AG10803 (cell line): ENCODE measurements at places on chromosomes 13 and 19.
A peak's percentile ranks its signal among the peaks of the same experiment; 100 is the strongest.

DNA sequence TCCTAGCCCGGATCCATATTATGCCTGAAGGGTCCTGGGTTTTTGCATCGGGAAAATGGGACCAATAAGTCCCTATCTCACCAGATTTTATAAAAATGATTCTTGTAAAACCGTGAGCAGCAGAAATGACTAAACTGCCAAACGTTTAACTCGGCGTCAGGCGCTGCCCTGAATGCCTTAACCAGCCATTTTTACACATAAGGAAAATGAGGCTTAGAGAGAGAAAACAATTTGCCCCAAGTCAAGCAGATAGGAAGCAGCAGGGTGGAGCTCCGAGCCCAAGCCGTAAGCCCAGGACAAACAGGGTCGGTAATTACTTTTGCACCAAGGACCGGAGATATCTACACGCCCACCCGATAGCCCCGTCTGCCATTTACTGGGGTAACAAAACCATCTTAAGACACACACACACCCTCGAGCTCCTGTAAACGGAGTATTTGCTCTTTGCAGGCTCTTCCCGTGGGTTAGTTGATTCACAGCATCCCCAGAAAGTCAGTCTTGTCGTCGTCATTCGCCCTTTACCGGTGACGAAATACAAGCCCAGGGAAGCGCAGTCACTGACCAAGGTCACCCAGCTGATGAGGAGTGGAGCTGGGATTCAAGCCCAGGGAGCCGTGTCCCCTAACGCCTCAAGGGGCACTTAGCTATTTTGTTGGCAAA lies 16.0 kb upstream of the MRI1 start:
- DNase-seq, result peak; percentile 36

DNA sequence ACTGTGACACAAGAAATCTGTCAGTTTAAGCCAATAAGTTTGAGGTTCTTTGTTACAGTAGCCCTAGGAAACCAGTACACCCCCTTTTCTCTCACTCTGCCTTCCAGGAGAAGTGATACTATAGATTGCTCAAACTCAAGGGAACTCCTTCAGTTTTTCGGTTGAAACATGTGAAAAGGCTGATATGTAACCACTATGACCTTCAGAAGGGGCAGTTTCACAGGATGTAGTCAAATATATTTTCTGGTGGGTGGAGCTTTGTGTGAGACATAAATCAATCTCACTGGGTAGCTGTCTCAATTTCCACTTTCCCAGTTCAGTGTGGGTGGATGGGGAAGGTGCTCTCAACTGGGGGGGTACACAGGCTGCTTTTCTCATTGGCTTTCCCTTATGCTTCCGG lies 41.7 kb downstream of the HTR2A start:
- no peak for DNase-seq

GRCh38 chr13:53206455-53206854 lies 177.8 kb downstream of the OLFM4 start:
- DNase-seq, result no peak

DNA sequence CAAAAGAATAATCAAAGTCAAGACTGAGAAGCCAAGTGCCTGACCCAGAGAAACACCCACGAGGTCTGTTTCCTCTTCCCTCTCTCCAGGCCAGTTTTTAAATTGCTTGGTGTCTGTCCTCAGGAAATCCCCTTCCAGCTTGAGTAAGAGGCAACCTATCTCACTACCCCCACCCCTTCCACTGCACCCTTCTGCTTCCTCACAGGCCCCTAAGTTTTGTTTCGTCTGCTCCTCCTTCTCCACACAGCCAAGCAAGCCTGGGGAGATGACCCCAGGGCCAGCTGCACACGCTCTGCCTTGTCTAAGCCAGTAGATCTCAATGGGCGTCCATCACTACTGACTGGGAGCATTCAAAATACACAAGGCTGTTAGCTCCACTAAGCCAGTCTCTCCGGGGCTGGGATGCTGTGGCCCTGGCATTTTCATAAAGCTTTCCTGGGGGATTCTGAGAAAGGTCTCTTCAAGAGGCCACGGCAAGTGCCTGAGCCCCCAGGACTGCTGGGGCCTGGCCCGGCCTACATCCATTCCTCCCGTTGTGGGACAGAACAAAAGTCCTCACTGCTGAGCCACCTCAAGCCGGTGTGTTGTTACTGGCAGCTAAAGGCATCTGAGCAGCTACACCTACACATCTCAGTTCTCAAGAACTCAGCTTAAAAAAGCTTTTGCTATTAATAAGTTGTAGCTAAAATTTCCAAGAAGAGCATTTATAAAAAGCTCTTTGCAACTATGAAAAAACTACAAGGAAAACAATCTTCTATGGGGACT lies 14.9 kb upstream of the IL4I1 start:
- DNase-seq, result no peak

DNA sequence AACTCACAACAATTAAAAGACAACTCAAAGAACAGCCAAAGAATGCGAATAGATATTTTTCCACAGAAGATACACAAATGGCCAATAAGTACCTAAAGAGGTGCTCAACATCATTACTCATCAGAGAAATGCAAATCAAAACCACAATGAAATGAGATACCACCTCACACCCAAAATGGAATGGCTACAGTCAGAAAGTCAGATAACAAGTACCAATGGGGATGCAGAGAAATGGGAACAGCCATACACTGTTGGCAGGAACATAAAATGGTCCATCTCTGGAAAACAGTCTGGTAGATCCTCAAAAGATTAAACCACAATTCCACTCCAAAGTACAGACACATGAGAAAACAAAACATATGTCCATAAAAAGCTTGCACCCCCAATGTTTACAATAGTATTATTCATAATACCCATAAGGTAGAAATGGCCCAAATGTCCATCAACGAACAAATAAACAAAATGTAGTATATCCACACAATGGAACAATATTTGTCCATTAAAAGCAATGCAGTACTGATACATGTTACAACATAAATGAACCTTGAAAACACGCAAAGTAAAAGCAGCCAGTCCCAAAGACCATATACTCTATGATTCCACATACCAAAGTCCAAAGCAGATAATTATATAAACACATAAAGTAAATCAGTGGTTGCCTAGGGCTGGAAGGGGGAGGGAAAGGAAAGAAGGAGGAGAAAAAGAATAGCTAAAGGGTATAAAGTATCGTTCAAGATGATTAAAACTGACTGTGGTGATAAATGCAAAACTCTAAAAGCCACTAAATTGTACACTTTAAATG lies 19.6 kb downstream of the USP12 start:
- DNase-seq, result no peak

- no peak for DNase-seq
These were observed 1719.5 kb upstream of the MIR17HG start for GRCh38 chr13:89627996-89628395.

GRCh38 chr13:24922387-24922744 lies 158.4 kb downstream of the RNF17 start:
- peak; percentile 35 for DNase-seq

DNA sequence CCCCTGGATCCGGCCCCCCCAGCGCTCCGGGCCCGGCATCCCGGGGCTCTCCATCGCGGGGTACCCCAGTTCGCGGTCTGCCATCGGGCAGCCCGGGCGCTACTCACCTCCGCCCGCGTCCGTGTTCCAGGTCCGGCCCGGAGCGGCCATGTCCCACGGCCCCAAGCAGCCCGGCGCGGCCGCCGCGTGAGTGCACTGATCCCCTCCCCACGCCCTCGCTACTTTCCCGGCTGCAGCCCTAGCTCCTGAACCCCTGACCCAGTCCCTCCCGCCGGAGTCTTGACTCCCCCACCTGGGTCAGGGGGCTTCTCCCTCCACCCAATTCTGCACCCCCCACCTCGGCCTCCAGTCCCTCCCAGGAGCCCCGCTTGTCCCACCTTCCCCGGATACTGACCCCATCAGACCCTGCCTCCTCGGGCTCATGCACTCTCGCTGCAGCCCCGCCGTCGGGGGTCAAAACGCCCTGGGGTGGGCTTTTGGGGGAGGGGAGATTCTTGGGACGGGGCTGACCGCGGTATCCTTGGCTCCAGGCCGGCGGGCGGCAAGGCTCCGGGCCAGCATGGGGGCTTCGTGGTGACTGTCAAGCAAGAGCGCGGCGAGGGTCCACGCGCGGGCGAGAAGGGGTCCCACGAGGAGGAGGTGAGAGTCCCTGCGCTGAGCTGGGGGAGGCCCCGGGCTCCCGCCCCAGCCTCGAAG lies 566 bp downstream of the HMG20B start:
- no peak for DNase-seq

GRCh38 chr19:38683393-38684077 lies 36.1 kb downstream of the ACTN4 start:
- DNase-seq, result peak; percentile 89

- DNase-seq, result no peak
These were observed 52.5 kb downstream of the KLF5 start for GRCh38 chr13:73111331-73111730.

- DNase-seq, result peak; percentile 50
These were observed 68.7 kb upstream of the CACNA1A start for GRCh38 chr19:13574933-13575332.

GRCh38 chr19:58279042-58279924 lies 528 bp downstream of the ZNF8 start:
- peak; percentile 42 for DNase-seq

DNA sequence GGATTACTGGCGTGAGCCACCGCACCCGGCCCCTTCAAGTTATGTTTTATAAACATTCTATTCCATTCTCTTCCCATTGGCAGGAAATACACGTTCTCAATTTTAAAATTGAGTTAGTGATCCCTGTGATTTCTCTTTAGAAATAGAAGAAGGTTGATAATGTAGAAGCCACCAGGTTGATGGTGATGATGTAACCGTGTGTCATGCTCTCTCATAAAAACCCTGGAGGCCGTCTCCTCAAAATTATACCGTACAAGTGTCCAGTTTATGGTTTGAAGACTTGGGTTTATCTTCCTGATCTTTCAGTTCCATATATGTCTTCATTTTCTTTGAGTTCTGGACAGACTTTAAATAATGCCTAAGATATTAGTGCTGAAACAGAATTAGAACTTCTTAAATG lies 32.2 kb downstream of the COG3 start:
- no peak for DNase-seq

DNA sequence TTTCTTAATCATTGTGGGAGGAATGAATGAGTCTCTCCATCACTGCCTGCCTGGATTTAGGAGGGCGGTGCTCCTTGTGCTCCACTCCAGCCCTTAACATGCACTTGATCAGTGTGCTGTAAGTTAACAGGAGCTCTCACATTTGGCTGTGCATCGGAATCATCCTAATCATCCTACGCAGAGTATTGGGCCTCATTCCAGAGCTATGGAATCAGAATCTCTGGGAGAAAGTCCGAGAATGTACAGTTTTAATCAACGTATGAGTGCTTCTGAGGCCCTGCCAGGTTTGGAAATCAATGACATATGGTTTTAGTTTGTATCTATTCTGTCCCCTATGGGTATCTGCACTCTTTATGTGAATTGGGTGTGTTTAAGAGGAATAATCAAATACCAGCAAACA lies 34.9 kb upstream of the DCLK1 start:
- DNase-seq, result no peak

- DNase-seq, result no peak
These were observed 7.5 kb downstream of the BLVRB start for GRCh38 chr19:40457953-40458596.

GRCh38 chr13:35697186-35697730 lies 220.8 kb upstream of the MAB21L1 start:
- DNase-seq, result peak; percentile 34

DNA sequence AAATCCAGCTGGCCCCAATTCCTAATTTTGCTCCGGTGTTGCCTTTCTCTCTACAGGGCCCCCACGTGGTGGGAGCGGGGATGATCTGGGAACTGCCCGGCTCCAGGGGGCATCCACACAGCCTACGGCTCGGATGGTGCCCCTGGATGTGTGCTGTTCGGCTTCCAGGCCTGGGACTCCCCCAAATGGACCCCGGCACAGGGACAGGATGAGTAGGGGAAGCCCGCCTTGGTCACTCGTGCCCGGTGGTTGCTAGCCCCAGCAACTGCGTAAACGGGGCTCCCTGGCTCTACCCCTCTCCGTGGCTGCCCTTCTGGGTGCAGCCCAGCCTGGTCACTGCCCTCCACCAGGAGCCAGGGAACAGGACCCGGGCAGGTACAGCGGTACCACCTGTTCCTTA lies 111.5 kb downstream of the TEX26 start:
- no peak for DNase-seq
